ENCODE measurements at places on chromosomes 16 and 17. TPM values are rescaled to one million over a fixed set of nuclear protein-coding genes. Genes with fewer than 3 reads are reported as not detected.

The ABCA10 gene
- 0.74 TPM for total RNA-seq

The SMG6 gene
- 58.3 TPM for total RNA-seq

The C16orf86 gene
- 1.8 TPM for total RNA-seq

The LPCAT2 gene
- 25.0 TPM for total RNA-seq

The SPNS3 gene
- total RNA-seq: not detected

The SNX11 gene
- total RNA-seq: 16.2 TPM

The NEURL4 gene
- total RNA-seq: 52.8 TPM

The PDE6G gene
- total RNA-seq: 0.59 TPM

The KRTAP17-1 gene
- total RNA-seq: not detected

The SLFN12 gene
- total RNA-seq: 19.5 TPM

The GNAO1 gene
- 2.2 TPM for total RNA-seq

The TEX19 gene
- not detected for total RNA-seq

The FBXO39 gene
- total RNA-seq: not detected

The CES3 gene
- total RNA-seq: 5.1 TPM

The GLYR1 gene
- 104 TPM for total RNA-seq

The KRT12 gene
- total RNA-seq: not detected

The ITGAD gene
- total RNA-seq: not detected

The TENT4B gene
- 11.3 TPM for total RNA-seq

The ABCC12 gene
- total RNA-seq: not detected

The ITGB4 gene
- total RNA-seq: 112 TPM

The CD300LB gene
- total RNA-seq: not detected

The TNP2 gene
- total RNA-seq: not detected

The SKAP1 gene
- total RNA-seq: 3.4 TPM

The CHST4 gene
- total RNA-seq: not detected

The CEP295NL gene
- total RNA-seq: 3.2 TPM

The LIMD2 gene
- total RNA-seq: 76.5 TPM

The VAT1L gene
- total RNA-seq: 6.8 TPM

The CRYM gene
- 4.1 TPM for total RNA-seq

The PLD2 gene
- 77.3 TPM for total RNA-seq

The PIRT gene
- total RNA-seq: not detected

The CDRT4 gene
- 34.1 TPM for total RNA-seq

The LRRC37A gene
- 7.3 TPM for total RNA-seq

The ZNF750 gene
- 1.8 TPM for total RNA-seq
